Right hindlimb (tissue), 1 donor: ENCODE measurements at places on chromosomes 12 and 14.

- no peak for DNase-seq
These were observed 5.3 kb downstream of the GSC start for GRCh38 chr14:94764573-94764972.

- no peak for DNase-seq
These were observed 392.0 kb downstream of the FUT8 start for GRCh38 chr14:65804439-65805112.

GRCh38 chr12:123223241-123223668, 9.7 kb downstream of the MPHOSPH9 start:
- DNase-seq: no peak

DNA sequence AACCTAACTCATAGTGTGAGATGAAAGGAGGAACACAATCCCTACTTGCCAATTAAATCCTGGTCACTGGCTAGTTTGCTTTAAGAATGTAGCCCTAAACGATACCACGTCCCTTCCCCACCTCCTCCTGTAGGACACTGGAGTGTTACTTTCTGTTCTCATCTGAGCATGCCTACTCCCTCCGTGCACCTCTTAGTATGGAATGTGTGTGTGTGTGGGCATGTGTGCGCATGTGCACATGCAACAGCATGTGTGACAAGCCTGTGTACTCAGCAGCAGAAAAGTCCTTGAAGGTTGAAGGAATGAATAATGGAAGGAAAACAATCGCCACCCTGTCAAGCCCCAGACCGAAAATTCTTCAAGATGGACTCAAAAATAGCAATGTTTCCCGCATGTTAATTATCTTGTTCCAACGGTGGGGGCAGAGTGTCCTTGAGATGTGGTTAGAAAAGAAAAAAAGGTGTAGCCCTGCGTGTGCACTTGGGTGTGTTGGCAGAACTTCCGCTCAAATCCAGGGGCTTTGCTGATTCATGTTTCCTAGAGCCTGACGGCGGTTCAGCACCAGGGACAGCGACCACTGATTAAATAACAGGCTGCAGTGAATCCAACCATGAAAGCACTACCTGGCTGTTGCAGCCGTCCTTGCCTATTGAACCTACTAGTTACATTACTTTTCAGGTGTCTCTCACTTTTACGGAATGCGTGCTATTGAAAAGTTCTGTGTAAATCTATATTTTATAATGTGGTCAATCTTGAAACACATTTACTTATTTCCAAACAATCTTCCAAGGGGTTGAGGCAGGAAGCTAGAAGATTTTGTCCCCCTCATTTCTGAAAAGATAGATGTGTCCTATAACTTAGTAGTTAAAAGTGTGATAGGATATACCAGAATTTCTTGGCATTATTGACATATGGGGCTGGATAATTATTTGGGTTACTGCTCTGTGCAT, 79.8 kb downstream of the SRRM4 start:
- peak; percentile 60 for DNase-seq

DNA sequence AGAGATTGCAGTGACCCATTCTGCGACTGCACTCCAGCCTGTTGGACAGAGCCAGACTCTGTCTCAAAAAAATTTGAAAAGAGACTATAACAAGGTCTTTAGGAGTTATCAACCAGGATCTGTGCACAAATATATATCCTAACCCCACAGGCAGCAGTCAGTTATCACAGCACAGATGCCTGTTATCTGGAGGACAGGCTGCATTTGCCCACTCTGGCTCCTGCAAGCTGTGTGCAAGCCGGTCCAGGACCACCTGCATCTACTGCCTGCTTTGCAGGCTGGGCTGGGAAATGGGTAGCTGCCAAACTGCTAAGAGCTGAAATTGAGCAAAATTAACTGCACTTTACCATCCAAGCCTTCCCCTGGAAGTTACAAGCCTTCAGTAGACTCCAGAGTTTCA, 21.4 kb upstream of the RCOR1 start:
- no peak for DNase-seq

DNA sequence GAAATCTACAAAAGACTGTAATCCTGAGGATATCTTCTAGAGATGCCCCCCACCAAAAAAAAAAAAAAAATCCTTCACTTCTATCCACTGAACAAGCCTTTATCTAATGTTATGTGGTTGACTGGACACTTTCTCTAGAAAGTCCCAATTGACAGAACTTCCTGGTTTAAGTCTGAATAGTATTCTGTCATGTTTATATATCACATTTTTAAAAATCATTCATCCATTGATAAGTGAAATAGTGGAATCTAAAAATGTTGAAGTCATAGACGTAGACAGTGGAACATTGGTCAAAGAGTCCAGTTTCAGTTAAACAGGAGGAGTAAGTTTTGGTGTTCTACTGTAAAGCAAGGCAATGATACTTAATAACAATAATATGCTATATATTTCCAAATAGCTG, 297.0 kb downstream of the SSPN start:
- no peak for DNase-seq
